ENCODE measurements at places on chromosomes 6 and 20. TPM values are rescaled to one million over a fixed set of nuclear protein-coding genes. Genes with fewer than 3 reads are reported as not detected.

Gene BTN2A1
- 16.9 TPM for polyA plus RNA-seq

Gene STMND1
- polyA plus RNA-seq = not detected

Gene HFE
- 7.2 TPM for polyA plus RNA-seq

Gene FUT9
- polyA plus RNA-seq = not detected

Gene SFTA2
- polyA plus RNA-seq = 0.60 TPM

All from IgD-negative memory B cell (primary cell).